ENCODE measurements at places on chromosomes 7 and 10.

GRCh38 chr10:1612908-1613307, 124.4 kb downstream of the ADARB2 start:
- no peak for DNase-seq

- no peak for DNase-seq
Observed at GRCh38 chr7:30700941-30701340, 18.7 kb upstream of the CRHR2 start.

DNA sequence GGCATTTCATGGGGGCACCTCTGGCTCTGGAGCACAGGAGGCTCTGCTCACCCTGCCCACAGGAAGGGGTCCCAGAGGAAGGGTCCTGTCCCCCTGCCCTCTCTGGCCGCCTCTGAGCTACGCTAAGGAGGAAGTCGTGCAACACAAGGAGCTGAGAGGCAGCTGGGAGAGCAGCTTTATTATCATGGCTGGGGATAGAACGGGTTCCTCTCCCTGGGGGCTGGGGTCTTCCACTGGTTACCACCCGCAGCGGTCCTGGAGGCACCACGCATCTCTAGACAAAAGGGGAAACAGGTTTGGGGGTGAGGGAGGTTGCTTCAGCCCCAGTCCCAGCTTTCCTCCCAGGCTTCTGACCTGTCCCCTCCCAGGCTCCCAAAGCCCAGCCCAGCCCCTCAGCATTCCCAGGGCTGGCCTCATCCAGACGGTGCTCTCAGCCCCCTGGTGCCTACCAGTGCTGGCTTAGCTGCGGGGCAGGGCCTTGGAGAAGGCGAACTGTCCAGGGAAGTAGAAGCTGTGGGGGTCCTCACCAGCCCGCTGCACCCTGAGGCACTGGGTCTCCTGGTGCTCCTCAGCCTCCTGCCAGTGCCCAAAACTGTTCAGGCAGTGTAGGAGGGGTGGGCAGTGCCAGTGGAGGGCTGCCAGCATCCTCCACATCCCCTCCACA, 3.1 kb downstream of the RARRES2 start:
- no peak for DNase-seq

DNA sequence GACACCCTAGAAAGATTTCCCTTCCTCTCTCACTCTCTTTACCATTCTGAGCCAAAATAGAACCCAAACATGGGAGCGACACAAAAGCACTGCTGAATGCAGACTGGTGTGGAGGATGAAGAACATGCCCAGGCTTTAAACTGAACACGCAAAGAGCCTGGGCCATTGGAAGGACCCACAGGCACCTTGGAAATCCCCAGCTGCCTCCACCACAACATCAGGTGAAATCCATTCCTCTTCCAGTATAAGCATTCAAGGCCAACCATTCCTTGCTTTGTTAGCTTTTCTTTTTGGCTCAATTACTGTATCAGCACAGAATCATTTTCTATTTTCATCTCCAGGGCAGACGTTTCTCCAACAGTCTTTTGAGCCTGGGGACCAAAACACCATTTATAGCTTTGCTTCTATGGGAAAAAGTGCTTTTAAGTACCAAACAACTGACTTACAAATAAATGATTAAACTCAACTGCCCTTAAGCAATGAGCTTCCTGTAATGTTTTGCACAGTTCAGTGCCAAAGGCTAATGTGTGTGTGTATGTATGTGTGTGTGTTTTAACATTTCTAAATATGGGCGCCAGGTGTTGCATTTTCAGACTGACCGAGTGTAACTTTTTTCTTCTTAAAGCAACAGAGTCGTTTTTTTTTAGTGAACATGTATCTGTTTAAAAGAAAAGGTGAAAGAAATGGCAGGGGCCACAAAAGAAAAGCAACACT, 16.2 kb upstream of the BLNK start:
- DNase-seq: no peak

DNA sequence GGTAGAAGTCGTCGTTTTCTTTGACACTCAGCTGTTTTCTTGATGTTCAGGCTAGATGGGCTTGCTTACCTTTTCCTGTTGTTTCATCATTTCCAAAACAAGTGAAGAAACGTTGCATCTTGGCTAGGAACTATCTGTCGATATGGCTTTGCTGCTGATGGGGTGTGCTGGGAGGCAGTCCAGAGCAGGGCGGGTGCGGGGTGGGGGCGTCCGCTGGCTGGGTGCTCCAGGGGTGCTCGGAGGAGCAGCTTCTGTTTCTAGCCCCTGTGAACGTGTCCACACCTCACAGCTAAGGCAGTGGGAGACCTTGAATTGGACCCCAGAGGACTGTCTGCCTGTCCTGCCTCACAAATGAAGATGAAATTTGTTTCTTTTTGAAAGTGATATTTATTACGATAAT, 7.6 kb upstream of the SUN1 start:
- DNase-seq: no peak

- DNase-seq: no peak
Observed at GRCh38 chr10:5323446-5323845, 41.3 kb upstream of the UCN3 start.

DNA sequence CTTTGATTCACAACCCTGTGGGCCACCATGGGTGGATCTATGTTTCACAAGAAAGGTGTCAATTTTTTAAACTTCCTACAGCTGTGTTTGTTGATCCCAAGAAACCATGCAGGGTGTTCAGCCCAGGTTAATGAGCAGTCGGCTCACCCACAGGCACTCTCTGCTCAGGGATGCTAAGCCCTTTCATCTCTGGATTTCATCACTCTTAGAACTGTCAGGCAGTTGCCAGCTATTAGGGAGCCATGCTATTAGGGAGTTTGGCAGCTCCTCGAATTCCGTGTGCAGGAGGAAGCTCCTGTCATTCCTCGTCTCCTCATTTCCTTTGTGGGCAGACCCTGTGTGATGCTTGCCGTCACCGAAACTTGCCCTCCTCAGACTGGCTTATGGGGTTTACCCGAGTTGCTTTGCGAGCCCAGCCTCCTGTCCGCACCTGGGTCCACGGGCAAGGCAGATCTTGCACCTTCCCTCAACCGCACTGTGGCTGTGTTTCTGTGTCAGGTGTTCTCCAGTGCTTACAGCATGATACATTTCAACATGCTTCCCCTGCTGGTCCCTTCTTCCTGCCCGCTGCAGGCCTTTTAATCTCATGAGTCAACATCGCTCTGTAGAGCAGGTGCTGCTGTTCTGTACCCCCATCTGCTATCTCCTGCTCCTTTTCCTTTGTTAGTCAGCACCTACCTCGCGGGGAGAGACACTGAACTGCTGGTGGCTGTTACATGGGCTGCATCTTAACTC, 509.8 kb downstream of the SUGCT start:
- DNase-seq: no peak

Data from retinal pigment epithelial cell (primary cell).